ENCODE measurements at places on chromosomes 1 and 21.

- DNase-seq = no peak
Observed at GRCh38 chr1:21342961-21343838, 52.9 kb upstream of the ECE1 start.

DNA sequence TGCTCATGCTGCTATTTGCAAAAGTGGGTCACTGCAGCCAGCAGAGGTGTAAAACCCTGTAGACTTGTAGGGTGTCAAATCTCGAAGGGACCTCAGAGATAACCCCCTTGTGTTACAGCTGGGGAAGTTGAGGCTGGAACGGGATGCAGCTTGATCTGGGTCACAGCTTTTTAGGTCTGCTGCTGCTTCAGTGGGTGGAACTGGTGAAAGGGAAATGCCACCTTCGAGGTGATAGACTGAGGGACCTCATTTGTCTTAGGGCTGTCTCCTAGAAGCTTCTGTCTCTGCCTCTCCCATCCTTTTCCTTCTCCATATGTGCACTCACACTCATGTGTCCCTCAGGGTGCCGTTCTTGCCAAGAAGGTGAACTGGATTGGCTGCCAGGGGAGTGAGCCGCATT lies 35.4 kb downstream of the QSOX1 start:
- no peak for DNase-seq

DNA sequence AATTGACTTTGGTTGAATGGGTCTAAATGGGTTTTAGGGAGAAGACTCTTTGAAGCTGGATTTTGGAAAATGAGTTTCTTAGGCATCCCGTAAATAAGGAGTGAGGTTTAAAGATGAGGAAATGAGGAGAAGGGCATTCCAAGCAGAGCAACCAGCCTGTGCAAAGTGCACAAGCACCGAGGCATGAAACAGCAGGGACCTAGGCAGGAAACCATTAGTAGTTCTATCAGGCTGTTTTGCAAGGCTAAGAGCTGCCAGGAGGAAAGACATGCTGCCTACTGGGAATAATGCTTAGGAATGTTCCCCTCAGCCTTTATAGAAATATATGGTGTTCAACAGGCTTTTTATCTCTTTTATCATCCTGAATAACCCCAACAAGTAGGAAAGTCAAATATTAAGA lies 153.1 kb upstream of the FGGY start:
- DNase-seq = no peak

DNA sequence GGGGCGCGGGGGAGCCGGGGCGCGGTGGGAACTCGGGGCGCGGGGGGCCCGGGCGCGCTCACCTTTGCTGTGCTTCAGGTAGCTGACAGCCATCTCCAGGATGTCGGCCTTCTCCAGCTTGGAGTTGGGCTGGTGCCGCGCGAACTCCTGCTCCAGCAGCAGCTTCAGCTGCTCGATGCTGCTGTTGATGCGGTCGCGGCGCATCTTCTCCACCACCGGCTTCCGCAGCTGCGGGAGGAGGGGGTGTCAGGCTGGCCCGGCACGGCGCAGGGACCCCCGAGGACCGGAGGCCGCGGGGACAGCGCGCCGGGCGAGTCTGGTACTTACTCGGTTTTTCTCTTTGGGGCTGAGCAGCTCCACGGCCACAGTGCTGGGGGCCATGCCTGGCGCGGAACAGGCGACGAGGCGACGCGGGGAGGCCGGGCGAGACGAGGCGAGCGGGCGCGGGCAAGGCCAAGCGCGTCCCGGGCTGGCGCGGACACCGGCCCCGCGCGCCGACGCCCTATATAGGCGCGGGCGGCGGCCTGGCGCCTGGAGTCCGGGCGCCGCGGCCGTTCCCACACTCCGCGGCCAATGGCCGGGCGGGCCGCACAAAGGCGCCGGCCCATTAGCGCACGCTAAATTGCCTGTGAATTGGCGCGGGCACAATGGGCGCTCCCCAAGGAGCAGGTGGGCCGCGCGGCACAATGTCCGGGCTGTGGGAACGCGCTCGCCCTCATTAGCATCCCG lies at the start of gene HES5:
HES5 (minus strand) TSS at position 480 of the 729 bp plus-strand sequence; CDS start at position 381, 99 bp downstream.
- DNase-seq = no peak

DNA sequence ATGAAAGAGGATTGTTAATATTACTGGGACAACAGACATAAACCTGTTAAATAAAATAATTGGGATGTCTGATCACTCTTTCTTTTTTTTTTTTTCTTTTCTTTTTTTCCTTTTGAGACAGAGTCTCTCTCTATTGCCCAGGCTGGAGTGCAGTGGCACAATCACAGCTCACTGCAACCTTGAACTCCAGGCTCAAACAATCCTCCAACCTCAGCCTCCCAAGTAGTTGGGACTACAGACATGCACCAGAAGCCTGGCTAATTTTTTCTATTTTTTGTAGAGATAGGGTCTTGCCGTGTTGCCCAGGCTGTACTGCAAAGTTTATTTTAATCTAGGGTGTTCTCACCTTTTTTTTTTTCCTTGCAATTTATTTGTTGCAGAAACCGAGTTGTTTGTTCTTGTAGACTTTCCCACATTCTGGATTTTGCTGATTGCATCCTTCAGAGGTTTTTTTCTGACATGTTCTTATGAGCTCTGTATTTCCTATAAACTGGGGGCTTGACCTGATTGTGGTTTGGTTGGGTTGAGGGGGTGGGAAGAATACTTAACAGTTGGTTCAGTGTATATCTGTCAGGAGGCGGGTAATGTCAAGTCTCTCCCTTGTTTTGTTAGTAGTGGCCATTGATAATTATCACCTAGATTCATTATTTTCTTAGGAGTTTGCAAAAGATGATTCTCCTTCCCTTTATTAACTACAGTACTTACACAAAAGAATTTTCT lies 125.2 kb downstream of the MAST2 start:
- DNase-seq = no peak
